ENCODE measurements at places on chromosomes 5 and 9.

- DNase-seq: no peak
- H3K4me3 ChIP-seq: no peak overlapping the region
- H3K27ac ChIP-seq: no peak overlapping the region
- H3K36me3 ChIP-seq: no peaks in the 10 kb centered on the region
- H3K27me3 ChIP-seq: no peaks in the 10 kb centered on the region
Observed at GRCh38 chr5:53815471-53815870, 255.0 kb downstream of the NDUFS4 start.

- H3K4me1 ChIP-seq: no peaks in the 10 kb centered on the region
- H3K27me3 ChIP-seq: no peaks in the 10 kb centered on the region
- no peak overlapping the region for H3K4me3 ChIP-seq
Observed at GRCh38 chr9:78958892-78959291, 612.9 kb upstream of the TLE4 start.

GRCh38 chr5:112979723-112980122 is 3.1 kb downstream of the DCP2 start:
- no peaks in the 10 kb centered on the region for H3K27me3 ChIP-seq
- H3K27ac ChIP-seq: no peak overlapping the region
- peaks cover 19% of the 10 kb centered on the region for H3K4me1 ChIP-seq

DNA sequence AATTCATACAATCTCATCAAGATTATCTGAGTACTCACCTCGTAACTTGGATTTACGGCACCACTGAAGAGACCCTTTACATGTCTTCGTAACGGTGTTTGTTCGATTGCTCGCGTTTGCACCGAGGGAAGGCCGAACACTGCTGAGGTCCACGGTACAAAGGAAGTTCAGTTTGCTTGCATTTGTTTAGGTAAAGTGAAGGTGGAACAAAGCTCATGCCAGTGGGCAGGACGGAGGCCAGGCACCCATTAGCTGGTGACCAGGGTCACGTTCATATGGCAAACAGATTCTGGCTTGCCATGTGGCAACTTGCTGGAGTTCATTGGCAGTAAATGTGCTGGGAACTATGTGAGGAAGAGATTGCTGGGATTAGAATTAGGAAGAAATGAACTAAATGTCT is 164.8 kb downstream of the MACROH2A1 start:
- peaks cover 10% of the 10 kb centered on the region for H3K4me1 ChIP-seq
- DNase-seq: peak; percentile 36
- H3K36me3 ChIP-seq: no peaks in the 10 kb centered on the region

DNA sequence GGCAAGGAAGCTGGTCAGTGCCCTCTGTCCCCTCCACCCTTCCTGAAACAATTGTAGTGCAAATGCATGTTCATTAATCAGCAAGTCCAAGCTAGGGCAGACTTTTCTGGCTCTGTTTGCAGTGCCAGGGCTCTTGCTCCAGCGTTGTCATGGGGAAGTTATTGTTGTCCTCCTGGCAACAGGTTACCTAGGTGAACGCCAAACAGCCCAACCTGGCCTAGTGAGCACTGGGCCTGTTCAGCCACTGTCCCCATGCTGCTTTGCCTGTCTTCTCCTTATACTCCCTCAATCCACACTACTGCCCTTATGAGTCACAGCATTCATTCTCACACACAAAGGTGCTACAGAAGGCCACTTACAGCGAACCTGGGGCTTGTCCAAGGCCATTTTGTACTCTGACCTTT is 34.5 kb upstream of the GLIS3 start:
- peak; percentile 81 for DNase-seq
- H3K27me3 ChIP-seq: no peaks in the 10 kb centered on the region
- peak overlapping the region; percentile 79 for H3K27ac ChIP-seq
- no peaks in the 10 kb centered on the region for H3K36me3 ChIP-seq
- H3K4me1 ChIP-seq: peaks cover 15% of the 10 kb centered on the region
